ENCODE measurements at places on chromosomes 2 and 18.

DNA sequence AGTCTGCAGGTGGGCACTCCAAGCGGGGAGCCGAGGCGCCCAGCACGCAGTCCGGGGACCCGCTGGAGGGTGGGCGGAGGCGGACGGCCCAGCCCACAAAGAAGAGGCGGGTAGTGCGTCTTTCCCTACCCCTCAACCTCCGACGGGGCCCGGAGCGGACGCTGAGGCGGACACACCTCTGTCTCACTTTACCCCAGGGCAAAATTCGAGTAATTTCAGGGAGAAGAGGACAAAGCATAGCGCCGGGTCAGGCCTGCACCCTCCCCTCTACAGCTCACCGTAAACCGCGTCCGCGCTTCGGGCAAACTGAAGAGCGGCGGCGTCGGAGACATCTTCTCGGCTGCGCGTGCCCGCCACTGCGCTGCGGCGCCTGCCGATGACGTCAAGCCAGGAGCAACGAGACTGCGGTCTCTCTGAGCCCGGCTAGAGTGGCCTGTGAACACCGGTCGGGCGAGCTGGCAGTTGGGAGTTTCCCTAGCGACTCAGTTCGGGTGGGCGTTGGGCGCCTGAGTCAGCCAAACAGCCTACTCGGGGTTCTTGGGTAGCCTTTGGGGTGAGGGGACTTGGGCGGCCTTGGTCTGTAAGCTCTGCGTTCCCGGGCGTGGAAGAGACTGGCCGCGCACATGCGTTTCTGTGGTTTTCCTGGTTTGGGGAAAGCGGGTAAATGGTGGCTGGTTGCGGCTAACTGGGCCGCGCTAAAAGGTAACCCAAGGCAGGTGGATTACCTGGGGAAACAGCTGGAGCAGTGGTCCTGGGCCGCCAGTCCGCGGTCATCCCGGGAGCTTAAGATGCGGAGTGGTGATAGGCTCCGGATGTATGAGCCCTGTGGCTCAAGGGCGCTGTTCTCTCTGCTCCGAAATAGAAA is at the start of gene THOC1:
Gene THOC1 (minus strand): TSS at position 360 of the 865 bp plus-strand sequence. CDS start 28 bp downstream, at position 332.
- peak; percentile 88 for DNase-seq

GRCh38 chr2:42722320-42723190 is 41.4 kb downstream of the OXER1 start:
- DNase-seq, result peak; percentile 92

- DNase-seq, result no peak
These were observed 27.2 kb upstream of the CYTIP start for GRCh38 chr2:157471078-157471477.

- no peak for DNase-seq
These were observed 18.8 kb downstream of the TUBB6 start for GRCh38 chr18:12326711-12327460.

DNA sequence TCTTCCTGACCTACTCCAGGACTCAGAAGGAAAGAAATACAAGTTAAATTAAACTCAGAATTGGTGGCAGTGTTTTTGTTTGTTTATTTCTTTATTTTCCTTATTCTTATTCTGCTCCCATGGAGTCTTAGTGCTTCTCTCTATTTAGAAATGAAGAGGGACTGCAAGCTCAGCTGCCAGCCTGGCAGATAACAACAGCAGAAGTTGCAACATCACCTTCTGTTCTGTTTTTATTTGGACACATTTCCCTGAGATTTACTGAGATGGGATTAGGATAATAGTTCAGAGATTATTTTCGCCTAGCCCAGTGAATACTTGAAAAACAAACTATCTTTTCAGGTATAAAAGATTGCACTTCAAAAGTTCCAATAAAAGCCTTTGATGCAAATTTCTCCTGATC is 70.4 kb upstream of the DTNA start:
- DNase-seq, result no peak

DNA sequence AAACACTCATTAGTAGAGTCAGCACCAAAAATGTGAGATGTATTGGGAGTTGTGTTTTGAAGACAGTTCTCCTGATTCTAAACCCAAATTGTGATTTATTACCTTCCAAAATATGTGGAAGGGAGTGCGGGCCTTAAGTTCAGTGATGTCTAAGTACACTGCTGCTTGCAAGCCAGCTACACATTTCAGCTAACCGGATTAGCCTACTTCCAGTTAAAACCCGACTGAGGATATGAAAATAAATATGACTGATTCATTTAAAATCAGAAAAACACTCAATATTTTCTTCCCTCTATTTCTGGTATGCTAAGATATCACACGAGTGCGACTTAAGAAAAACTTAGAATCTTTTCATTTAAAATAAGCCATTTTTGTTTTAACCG is 907 bp downstream of the FHL2 start:
- DNase-seq, result peak; percentile 45

DNA sequence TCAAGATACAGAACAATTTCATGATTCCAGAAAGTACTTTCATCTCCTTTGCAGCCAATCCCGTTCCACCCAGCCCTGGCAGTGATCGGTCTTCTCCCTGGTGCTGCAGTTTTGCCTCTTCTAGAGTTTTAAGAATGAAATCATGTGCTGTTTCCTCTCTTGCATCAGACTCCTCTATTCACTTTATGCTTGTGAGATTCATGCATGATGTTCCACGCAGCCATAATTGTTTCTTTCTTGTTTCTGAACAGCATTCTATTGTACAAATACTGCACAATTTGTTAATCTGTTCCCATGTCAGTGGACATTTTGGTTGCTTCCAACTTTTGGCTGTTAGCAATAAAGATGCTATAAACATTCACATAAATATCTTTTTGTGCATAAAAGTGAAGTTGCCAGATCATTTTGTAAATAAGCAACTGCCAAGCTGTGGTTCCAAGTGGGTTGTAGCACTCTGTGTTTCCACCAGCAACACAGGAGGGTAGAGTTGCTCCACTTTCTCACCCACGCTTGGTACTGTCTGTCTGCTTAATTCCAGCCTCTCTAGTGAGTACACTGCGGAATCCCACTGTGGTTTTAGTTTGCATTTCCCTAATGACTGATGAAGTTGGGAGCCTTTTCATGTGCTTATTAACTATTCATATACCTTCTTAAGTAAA is 104.5 kb downstream of the TWIST2 start:
- peak; percentile 70 for DNase-seq

- no peak for DNase-seq
These were observed 41.9 kb downstream of the RPIA start for GRCh38 chr2:88733155-88733902.

GRCh38 chr2:1222056-1222455 is 191.2 kb upstream of the TPO start:
- no peak for DNase-seq

DNA sequence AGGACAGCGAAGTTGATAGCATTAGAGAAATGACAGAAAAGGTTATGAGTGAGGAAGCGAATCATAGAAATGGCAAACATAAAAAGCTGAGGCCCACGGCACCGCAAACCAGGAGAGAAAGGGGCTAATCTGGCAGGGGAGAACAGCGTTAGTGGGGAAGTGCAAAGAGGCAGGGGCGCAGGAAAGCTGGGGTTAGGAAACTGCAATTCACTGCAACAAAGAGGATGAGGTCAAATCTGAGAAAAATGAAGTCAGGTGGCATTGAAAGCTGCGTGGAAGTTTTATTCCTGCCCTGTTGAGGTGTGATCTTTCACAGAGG is 653 bp upstream of the ABI2 start:
- DNase-seq, result no peak

DNA sequence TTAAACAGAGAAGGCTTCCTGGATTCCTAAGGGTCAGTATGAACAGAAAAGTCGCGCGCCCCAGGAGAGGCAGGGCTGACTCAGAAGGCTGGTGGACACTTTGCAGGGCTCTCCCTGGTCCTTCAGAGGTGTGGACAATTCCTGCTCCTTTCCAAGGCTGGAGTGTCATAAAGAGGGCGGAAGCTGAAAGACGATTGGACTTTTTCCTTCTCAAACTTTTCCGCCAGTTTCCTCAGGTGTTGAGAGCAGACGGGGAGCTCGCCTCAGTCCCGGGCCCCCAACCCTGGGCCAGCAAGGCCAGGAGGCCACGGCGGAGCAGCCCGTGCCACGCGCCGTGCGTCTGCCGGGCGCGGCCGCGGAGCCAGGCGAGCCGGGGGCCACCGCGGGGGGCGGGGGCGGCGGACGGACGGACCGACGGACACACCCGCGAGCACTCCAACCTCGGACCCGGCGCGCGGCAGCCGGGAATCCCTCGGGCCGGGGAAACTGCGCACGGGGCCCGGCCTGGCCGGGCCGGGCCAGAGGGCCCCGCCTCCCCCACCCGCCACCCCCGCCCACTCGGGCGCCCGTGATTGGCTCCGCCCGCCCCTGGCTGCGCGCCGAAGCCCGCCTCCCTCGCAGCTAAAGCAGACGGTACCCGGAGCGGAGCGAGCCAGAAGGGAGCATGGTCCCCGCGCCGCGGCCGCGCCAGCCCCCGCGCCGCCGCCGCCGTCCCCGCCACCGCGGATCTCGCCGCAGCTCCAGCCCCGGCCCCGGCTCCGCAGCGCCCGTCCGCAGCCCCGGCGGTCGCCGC is at the start of gene KLHL29:
Gene KLHL29 (plus strand): TSS at position 629 of the 793 bp plus-strand sequence. CDS start 177,018 bp downstream, outside the sequence.
- DNase-seq, result peak; percentile 69

- DNase-seq, result peak; percentile 24
These were observed 314.8 kb downstream of the TSN start for GRCh38 chr2:122070241-122070731.

All from AG10803 (cell line).